ENCODE measurements at places on chromosomes 3 and 15.

DNA sequence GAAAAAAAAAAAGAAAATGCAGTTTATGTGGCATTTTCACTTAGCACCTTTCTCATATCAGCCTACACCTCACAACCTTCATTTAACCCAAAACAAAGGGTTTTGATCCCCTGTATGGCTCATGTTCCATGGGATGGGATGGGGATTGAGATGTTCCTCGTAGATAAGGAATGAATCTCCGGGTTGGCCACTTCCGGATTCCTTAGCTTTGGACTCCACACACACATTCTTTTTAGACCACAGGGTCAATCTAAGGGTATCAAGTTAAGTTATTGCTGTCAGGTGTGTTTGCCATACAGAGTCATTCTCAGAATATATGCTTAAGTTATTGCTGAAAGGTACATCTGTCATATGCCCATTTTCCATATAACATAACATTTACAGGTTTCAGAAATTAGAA lies 301.4 kb upstream of the TGFBR2 start:
- DNase-seq = no peak

- DNase-seq = no peak
Observed at GRCh38 chr3:185677146-185677829, 91.2 kb downstream of the SENP2 start.

GRCh38 chr3:52724511-52724910 lies 18.6 kb downstream of the SPCS1 start:
- DNase-seq = no peak

DNA sequence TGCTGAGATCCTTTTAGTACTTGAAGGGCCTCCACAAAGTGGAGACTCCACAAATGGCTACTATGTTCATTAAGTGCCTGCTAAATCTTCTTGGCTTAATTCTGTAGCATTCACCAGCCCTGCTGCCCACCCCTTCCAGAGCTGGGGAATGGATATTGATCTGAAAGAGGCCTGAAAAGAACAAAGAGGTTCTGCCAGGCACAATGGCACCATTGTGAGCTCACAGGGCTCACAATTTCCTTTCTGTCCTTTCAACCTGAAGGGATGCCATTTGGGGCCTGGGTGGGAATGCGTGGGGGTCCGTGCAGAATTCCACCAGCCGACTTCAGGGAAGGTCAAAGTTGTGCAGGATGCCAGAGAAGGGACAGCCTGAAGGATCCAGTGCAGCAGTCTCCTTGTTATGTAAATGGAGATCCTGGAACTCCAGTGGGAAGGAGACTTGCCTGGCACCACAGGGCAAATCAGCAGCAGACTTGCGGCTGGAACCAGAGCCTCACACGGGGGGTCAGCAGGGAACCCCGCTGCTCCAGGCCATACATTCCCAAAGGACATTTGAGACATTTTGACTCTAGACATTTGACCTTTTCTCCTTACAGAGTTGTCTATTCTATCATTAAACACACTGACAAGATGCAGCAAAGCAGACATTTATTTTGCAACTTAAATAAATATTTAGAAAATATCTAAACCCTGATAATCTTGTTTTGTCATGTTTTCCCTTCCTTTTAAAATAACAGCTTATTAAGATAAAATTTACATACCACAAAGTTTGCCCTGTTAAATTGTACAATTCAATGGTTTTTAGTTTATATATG lies 21.5 kb upstream of the MORF4L1 start:
- DNase-seq = no peak

DNA sequence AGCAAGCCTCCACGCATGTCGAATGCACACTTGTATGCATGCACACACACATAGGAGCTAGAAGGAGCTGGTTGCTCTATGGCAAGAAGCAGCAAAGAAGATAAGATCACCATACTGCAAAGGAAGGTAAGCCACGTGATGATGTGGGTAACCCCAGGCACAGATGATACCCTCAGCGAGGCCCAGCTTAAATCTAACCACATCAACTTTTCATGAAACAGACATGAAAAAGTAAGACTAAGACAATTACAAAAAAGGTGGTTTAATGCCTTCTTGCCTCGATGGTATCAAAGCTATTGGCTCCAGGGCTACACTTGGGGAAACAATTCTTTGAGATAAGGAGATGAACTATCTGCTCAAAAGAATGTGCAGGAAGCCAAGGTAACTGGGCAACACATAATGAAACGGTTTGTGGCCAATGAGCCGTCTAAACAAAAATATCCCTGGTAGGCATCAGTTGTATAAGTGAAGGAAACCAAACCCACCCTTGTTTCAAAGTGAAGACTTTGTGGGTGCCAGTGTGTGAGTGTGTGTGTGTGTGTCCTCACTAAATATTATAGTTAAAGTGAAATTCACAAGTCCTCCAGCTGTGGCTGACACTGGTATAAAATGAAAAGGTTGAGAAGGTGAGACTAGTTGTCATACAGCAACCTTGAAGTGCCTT lies 365.7 kb upstream of the ICE2 start:
- peak; percentile 81 for DNase-seq

GRCh38 chr3:195438371-195438770 lies 4.4 kb downstream of the ACAP2 start:
- no peak for DNase-seq

DNA sequence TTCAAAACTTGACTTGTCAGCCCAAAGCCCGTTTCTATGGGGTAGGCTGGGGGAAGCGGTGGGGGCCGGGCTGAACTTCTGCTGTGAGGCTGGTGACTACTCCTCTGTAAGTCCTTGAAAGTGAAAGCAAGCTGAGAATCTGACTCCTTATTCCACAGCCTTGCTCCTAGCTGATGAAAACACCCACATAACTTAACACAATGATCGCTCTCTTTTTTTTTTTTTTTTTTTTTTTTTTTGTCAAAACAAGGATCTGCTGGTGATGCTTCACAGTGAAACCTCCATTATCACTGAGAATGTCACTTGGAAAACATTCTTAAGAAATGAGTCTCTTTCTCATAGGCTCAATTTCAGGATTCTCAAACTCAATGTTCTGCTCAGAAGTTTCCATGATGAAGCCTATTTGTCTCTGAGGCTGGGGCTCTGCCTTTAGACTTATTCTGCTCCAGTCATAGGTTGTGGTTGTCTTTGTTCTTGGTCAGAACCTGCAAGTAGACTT lies 31.4 kb upstream of the TKT start:
- no peak for DNase-seq

- DNase-seq = no peak
Observed at GRCh38 chr3:67622652-67623051, 31.8 kb downstream of the SUCLG2 start.

Data from naive thymus-derived CD4-positive, alpha-beta T cell (primary cell).